Activated CD4-positive, CD25-positive, alpha-beta regulatory T cell treated with anti-CD3 and anti-CD28 coated beads, Interleukin-2, amount 50 U/mL, for 72 hours (primary cell): ENCODE measurements at places on chromosomes 11 and 22.
A peak's percentile ranks its signal among the peaks of the same experiment; 100 is the strongest.

- no peak for DNase-seq
These were observed 16.1 kb downstream of the YDJC start for GRCh38 chr22:21613553-21614233.

- no peak for DNase-seq
These were observed 139.5 kb upstream of the TTC12 start for GRCh38 chr11:113174882-113175281.

- DNase-seq = no peak
These were observed 907.5 kb upstream of the CCDC90B start for GRCh38 chr11:84193706-84194105.

DNA sequence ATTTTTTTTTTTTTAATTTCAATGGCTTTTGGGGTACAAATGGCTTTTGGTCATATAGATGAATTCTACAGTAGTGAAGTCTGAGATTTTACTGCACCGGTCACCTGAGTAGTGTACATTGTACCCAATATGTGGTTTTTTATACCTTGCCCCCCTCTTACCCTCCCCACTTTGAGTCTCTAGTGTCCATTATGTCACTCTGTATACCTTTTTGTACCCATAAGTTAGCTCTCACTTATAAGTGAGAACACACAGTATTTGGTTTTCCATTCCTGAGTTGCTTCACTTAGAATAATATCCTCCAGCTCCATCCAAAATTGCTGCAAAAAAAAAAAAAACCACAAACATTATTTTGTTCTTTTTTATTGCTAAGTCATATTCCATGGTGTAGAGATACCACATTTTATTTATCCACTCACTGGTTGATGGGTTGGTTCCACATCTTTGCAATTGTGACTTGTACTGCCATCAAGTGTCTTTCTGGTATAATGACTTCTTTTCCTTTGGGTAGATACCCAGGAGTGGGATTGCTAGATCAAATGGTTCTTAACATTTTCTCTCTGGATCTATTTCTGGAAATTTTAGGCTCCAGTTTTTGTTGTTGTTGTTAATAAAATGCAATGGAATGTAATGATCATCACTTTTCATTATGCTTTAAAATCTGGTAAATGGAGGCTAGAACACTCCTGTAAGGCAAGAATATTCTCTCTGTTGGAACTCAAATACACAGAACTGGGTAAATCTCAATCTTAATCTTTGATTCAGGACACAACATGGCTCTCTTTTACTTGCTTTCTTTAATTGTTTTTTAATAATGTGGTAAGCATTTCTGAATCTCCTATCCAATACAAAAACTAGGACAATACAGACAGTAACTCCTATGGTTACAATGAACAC, 10.3 kb downstream of the NEAT1 start:
- no peak for DNase-seq

- DNase-seq = no peak
These were observed 20.6 kb downstream of the FLRT1 start for GRCh38 chr11:64056213-64056785.

- no peak for DNase-seq
These were observed 53.7 kb upstream of the SPTBN2 start for GRCh38 chr11:66782726-66783125.

GRCh38 chr11:76634886-76635285, 35.7 kb downstream of the LRRC32 start:
- no peak for DNase-seq

- no peak for DNase-seq
These were observed 14.8 kb upstream of the IL2RB start for GRCh38 chr22:37164505-37164887.

DNA sequence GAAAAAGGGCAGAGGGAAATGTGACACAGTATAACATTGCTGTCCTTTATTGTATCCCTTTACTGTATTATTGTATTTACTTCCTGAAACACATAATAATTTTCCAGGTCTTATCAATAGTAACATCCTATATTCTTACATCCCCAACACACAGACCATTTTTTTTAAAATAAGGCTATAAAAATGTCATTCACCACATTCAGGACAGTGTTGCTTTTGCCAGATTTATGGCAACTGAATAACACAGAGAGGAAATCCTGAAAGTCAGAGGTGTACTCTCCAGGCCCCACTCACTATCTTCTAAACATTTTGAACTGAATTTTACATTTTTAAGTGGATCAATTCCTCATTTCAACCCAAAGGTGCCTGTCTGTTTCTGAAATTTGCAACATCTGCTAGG, 104.8 kb upstream of the MTMR2 start:
- no peak for DNase-seq

DNA sequence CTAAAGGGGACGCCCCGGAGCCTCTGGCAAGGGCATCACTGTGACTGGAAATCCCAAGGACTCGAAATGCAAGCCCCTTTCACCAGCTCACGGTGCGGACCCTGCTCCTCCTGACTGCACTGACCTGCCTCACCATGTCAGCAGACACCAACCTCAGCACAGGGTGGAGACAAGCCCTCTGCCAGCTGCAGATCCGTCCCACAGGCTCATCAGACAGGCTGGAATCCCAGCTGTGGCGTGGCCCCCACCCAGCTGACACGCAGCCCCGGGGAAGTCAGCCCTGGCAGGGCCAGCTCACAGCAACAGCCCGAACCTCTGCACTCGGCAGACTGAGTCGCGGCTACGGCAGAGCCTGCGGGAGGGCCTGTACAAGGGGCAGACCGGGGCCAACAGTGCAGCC, 36.8 kb downstream of the BRD1 start:
- no peak for DNase-seq

GRCh38 chr11:3849297-3849874, 6.1 kb upstream of the STIM1 start:
- DNase-seq = peak; percentile 35

DNA sequence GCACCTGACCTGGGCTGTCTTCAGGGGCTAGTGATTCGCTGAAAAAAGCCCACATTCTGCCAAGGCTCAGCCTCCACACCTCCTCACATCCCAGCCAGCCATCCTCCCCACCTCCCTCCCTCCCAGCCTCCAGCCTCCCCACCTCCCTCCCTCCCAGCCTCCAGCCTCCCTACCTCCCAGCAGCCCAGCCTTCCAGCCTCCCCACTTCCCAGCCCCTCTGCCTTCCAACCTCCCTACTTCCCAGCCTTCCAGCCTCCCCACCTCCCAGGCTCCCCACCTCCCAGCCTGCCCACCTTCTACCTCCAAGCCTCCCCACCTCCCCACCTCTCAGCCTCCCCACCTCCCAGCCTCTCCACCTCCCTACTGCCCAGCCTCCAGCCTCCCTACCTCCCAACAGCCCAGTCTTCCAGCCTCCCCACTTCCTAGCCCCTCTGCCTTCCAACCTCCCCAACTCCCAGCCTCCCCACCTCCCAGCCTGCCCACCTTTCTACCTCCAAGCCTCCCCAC, 33.7 kb upstream of the TH start:
- DNase-seq = peak; percentile 14

- no peak for DNase-seq
These were observed 17.9 kb downstream of the SEC14L3 start for GRCh38 chr22:30453731-30454510.

- DNase-seq = no peak
These were observed 929 bp downstream of the PRDM10 start for GRCh38 chr11:130001461-130002351.

GRCh38 chr11:130003717-130004001, 1.0 kb upstream of the PRDM10 start:
- no peak for DNase-seq

- DNase-seq = no peak
These were observed 6.2 kb downstream of the ROBO4 start for GRCh38 chr11:124891373-124891861.

DNA sequence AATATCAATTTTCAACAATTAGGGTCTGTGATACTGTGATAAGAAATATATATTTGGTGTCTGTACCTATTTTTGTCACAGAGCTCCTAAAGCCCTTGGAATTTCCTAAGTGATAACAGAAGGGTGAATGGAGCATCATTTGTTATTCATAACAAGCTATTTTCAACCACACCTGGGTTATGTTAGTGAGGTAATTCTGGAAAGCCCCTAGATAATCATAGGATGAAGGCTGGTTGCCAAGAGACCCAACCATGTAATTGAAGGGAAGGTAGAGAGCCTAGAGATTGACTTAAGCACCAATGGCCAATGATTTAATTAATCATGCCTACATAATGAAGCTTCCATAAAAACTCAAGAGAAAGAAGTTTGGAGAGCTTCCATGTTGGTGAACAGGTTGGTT, 109.4 kb downstream of the KIF18A start:
- DNase-seq = no peak

DNA sequence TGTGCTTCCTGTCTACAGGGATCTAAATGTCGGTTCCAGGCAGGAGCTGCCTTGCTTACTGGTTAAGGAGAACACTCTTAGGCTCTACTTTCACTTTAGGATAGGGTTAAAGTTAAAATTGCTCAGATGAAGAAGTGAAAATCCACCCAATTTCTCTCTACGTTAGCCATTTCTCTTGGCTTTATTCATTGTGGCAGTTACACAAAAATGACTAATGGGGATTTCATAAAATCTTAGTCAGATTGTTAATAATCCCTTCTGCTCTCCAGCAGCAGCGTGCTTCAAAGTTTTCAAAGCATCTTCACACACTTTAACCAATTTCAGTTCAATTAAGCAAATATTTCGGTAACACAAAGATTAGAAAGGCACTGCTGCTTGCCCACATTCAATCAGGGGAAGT, 58.4 kb upstream of the RCN1 start:
- no peak for DNase-seq

- no peak for DNase-seq
These were observed 45.6 kb downstream of the OR4D9 start for GRCh38 chr11:59556917-59557348.

GRCh38 chr11:75527938-75528735, 2.4 kb upstream of the GDPD5 start:
- DNase-seq = no peak

DNA sequence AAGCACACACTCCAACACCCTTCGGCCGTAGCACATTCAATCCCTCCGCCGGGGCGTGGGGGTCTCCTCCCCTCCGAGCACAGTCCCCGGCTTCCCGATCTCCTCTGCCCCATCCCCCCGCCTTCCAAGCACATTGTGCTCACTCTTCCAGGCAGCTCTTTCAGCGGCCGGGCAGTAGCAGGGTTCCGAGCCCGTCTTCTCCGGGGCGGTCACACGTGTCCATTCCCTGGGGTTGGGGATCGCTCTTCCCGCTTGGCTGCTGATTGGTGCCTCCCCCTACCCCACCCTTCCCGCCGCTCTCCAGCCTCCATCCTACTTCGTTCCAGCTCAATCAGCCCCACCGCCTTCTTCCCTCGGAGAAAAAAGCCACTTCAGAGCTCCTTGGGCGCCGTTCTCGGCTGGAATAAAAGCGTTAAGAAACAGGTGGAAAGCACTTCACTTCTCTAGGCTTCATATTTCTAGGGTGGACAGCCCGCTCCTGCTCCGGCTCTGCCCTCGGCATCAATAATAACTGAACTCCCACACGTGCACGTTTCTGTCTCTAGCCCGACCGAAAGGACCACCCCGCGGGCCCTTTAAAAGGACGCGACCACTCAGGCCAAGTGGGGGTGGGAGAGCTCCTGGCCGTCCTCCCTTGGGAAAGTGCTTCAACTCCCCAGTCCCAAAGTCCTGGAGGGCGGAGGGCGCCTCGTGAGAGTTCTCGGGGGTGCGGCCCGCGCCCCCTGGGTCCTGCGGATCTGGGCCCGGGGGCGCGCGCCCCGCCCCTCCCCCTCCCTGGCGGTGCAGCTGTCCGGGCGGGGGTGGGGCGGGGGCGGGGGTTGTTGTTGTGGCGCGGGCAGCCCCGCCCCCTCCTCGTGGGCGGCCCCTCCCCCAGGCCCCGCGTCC, 464 bp upstream of the CECR2 start:
- no peak for DNase-seq

DNA sequence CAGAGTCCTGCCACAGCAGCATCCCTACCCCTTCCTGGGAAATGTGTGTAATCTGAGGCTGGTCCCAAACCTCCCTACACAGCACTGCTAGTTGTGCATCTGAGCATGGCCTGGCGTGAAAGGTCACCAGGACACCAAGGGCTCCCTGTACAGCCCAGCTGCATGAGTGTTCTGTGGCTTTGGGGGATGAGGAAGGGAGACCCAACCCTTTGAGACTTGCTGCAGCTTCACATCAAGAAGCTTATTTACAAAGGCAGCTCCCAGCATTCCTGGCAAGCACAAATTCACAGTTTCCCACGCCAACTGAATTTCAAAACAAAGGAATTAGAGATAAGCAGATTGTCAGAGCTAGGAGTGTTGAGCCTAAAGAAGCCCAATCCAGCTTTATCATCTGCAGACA, 32.2 kb downstream of the CSNK2A3 start:
- no peak for DNase-seq

- DNase-seq = no peak
These were observed 21.3 kb downstream of the CASP12 start for GRCh38 chr11:104876861-104877431.

GRCh38 chr22:49710746-49711145, 116.9 kb downstream of the BRD1 start:
- DNase-seq = no peak

GRCh38 chr22:31561238-31561887, 65.0 kb downstream of the SFI1 start:
- peak; percentile 42 for DNase-seq

DNA sequence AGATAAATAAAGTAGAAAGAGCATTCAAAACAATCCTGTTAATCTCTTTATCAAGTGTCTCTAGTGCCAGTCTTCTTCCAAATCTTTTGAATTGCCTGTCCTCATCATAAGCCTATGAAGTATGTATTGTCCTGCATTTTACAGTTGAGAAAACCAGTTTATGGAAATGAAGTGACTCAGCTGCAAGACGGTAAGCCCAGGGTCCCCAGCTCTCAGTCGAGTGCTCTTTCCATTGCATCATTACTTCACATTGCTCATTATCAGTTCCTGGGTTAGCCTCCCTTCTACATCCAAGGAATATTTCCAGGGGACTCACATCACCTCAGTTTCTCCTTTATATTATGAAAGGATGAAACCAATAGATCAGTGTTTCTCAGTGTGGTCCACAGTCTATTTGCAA, 9.1 kb upstream of the P4HA3 start:
- DNase-seq = no peak

GRCh38 chr11:96607864-96608558, 218.2 kb downstream of the JRKL start:
- no peak for DNase-seq

DNA sequence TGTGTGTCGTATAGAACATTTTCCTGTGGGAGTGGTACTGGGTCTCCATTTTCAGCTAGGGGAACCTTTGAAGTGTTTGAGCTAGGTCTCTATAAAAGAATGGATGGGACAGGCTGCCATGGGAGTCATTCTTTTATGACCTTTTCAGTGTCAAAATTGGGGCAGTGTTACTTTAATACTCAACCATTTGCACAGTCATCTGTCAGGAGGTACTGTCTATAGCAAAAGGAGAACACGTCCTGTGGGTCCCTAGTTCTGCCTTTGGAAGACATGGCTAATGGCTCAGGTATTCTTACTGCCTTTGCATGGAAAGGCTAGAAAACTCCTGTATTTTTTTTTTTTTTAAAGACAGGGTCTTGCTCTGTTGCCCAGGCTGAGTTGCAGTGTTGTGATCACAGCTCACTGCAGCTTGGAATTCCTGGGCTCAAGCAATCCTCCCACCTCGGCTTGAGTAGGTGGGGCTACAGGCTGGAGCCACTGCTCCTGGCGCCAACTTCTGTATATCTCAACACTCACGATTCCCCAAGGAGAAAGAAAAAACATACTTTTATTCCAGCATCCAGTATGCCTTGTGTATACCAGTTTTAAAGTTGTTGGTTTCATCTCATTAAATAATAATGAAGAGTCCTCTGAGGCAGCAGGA, 2.1 kb upstream of the ATF4 start:
- no peak for DNase-seq
